ENCODE measurements at places on chromosomes 5 and 9.

- no peak for DNase-seq
These were observed 18.1 kb upstream of the ARRDC3 start for GRCh38 chr5:91401175-91401574.

GRCh38 chr5:82295144-82295543, 17.0 kb upstream of the RPS23 start:
- DNase-seq, result no peak

- no peak for DNase-seq
These were observed 32.7 kb downstream of the SUSD1 start for GRCh38 chr9:112142420-112142819.

DNA sequence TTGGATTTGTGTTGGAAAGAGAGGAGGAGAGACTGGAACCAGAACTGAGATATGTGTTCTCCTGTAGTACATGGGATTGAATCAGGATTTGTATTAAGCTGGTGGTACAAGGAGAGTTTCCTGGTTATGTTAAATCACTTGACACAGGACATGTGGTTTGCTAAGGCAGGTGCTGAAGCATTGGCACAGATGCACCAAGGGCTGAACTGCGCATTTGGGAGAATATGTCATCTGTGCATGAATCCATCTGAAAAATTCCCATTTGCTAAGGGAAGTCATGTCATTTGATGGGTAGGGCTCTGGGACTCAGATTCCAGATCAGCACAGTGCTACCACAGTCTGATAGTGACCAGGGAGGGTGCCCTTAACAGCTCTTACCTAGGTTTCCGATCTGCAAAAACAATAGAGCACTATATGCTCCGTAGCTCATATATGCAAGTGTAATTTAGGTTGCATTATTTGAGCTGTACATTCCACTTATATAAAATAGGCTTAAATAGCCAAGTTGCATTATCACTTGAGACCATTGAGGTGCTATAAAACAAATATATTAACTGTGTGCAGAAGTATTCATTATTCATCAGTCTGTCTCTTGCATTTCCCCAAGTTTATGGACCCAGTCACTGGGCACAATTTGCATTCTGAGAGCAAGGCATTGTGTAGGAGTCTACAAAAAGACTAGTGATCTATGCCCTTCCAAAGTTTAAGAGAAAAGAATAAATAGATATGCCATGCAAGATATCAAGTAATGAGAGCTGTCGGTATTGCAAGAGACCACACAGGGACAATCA, 55.2 kb downstream of the ADAMTS16 start:
- no peak for DNase-seq

DNA sequence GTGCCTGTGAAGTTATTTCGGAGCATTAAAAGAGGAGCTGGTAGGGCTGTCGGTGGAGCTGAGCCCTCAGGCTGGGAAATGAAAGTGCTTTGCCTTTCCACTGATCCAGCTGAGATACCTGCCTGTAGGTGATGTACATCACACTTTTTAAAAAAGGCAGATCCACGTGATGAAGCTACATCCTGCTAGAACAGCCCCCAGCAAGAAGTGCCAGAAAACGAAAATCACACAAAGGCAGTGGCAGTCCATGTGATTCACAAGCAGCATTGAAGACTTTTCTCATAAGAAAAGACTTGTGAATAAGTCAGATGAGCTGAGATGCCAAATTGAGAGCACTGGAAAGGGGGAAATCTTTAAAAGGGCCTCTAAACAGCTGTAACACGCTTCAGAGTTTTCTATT, 765.1 kb downstream of the PTPRD start:
- no peak for DNase-seq

- peak; percentile 65 for DNase-seq
These were observed 20.8 kb upstream of the KIF2A start for GRCh38 chr5:62284946-62285891.

GRCh38 chr9:71928806-71929205, 17.4 kb downstream of the C9orf85 start:
- no peak for DNase-seq

GRCh38 chr9:116516456-116516855, 170.6 kb upstream of the TRIM32 start:
- no peak for DNase-seq

GRCh38 chr9:35706951-35707350, 17.2 kb upstream of the TPM2 start:
- no peak for DNase-seq

DNA sequence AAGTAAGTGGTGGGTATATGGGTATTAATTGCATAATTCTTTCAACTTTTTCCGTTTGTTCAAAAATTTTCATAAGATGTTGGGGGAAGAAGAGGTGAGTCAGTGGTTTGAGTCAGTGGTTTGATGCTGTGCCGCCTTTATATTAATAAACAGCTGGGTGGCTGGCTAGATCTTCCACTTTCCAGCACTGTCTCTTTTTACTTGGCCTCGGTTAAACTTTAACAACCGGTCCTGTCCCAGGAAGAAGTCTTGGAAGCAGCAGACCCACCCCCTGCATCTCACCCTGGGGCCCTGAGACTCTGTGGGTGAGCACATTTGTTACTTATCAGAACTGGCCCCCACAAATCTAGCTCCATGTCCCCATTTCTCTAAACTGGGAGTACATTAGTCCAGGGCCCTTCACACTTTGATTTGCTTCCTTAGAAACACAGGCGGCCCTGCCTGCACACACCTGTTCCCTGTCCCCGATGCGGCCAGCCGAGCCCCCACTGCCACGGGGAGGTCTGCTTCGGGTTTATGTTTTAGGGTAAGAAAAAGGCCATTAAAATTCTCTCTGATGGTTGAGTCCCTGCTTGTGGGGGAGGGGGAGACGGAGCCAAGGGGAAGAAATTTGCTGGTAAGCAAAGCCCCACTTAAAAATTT, 90.7 kb downstream of the PTCH1 start:
- no peak for DNase-seq

DNA sequence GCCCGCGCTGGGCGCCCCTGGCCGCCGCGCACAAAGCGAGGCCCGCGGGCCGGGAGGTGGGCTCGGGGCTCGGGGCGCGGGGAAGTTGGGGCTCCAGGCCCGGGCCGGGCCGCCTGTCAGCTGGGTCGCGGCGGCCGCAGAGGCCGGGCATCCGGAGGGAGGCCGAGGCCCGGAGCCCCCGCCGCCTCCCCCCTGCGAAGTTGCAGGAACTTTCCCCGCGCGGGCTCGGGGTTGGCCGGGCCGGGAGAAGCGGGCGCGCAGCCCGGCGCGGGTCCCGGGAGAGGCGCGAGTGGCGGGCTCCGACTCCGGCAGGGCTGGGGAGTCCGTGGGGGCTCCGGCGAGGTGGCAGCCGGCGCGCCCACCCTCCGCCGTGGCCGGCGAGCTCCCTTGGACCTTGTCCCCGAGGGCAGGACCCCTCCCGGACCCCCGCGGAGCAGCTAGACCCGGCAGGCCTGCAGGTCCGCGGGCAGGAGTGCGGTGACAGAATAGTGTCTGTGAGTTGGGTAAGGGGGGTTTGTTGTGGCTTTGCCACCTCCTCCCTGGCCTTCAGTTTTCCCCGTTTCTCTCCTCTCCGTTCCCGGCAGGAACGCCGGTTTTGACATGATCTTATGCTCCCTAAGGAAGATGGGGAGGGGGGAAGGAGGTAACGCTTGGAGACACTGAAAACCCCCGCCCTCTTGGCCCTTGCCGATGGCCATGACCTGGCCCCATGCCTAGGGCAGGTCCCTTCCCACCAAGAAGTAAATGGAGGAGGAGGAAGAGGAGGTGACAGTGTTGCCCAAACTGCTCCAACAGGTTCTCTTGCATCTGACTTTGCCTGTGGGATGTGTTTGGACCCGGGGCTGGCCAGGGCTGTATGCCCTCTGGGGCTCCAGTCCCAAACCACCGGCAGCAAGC, 942 bp downstream of the PHF2 start:
- peak; percentile 43 for DNase-seq

DNA sequence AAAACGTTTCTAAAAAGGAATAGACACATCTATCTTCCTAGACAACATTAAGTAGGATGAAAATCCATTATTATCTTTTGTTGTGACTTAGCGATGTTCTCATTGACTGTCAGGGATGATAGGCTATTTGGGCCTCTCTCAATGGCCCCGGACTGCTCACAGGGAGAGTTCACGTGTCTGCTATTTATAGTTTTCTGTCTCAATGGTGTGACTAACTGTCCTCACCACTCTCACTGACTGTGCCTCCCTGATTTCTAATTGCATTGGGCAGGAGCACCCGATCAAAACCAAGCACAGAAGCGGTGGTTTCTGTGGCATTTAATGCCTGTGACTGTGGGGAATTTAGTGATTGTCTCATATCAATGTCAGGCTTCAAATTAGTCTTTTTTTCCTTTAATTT, 286.7 kb upstream of the KLF9 start:
- no peak for DNase-seq

GRCh38 chr5:39341896-39342295, 22.4 kb downstream of the C9 start:
- no peak for DNase-seq

GRCh38 chr5:54672871-54673270, 155.3 kb downstream of the SNX18 start:
- DNase-seq, result no peak

DNA sequence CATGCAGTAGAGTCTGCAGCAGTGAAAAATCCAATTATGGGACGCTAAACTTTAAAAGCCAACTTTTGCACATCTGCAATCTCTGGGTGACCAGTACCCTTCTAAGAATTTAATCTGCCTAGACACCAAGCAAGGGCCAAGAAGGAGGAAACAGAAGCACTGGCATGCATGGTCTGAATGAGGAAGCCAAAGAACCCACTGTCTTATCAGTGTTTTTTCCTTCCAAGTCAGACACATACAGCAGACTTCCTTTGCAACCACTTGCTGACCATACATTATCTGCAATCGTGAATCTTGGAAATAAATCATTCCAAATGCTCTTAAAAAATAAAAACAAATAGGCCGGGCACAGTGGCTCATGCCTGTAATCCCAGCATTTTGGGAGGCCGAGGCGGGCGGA, 65.9 kb downstream of the DEPDC1B start:
- DNase-seq, result peak; percentile 79

DNA sequence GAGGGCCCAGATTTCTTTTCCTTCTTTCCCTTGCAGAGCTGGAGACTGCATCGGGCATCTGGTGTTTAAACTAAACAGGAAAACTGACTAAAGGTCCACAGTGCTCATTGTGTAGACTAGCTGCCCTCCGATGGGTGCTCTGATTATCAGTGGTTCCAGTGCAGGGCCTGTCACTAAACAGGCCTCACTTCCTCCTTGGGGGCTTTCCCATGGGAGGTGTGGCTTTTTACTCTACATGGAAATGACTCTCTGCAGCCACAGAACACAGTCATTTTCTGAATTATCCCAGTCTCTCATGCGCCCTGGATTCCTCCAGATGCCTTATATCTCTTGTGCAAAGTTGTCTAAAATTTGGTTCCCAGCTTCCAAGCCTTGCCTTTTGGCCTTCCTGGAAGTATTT, 199.2 kb downstream of the TRIO start:
- DNase-seq, result no peak

GRCh38 chr9:134026581-134026980, 1.3 kb downstream of the BRD3OS start:
- DNase-seq, result no peak

DNA sequence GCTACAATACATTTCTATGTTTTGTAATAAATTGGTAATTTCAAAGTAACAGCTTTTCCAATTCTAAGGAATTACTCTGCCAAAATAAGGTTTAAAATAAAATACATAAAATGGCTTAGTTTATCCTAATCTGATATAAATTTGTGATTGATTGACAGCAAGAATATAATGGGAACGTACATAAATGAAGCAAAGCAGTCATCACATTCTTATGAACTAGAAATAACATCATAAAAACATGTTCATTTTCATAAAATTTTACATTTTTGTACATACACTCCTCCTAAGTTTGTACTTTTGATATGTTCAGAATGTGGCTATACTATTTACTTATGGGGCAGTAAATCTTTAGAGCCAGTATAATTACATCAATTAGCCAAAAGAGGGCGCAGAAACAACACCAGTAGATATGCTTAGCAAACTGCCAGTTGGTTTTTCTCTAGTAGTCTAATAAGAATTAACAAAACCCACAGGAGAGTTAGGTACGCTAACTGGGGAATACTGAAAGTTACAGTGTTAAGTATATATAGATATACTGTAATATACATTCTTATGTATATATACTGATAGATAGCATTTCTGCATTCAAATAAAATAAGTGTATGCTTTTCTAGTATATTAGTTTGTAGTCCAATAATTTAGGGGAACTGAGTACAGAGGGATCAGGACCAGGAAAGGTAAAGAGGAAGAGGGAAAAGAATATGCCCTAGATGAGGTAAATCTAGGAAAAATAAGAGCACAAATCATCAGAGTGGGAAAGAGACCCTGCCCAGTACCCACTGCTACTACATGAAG, 76.8 kb downstream of the ZDHHC21 start:
- DNase-seq, result peak; percentile 92

DNA sequence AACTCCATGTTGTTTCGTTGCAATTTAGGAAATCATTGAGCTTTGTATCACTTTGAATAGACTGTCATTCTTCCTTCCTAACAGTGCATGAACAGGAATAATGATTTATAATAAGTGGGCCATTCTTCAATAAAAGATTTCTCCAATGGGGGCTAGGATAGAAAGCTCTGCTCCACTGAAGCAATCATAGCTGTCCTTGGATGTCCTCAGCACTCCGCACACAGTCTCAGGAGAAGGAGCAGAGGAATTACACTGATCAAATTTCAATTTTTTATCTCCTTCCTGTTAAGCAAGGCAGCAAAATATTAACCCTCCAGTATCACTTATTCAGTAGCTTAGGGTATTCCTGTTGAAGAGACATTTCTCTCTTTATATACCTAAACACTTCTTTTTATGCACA, 532.7 kb upstream of the ST8SIA4 start:
- no peak for DNase-seq

- no peak for DNase-seq
These were observed 2271.0 kb upstream of the C9orf72 start for GRCh38 chr9:29844251-29844650.

GRCh38 chr9:134652291-134653225, 11.0 kb downstream of the COL5A1 start:
- DNase-seq, result no peak

DNA sequence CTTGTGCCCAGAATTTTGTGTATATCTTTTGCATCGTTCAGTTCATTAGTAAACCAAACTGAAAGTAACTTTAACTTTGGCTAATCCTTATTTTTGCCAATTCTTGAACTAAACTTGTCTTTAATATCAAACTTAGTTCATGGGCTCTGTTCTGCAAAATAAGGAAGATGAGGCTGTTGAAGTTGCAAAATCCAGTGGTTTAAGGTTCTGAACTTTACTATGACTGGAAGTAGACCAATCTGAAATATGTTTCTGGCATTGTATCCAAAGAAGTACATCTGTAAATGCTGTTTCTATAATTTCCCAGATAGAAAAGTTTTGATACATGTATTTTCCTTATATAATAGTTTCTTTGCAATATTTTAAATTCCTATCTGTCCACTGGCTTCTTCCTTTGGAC, 238.1 kb downstream of the CETN3 start:
- DNase-seq, result peak; percentile 5

GRCh38 chr9:84122572-84122971, 142.0 kb downstream of the RMI1 start:
- DNase-seq, result no peak

DNA sequence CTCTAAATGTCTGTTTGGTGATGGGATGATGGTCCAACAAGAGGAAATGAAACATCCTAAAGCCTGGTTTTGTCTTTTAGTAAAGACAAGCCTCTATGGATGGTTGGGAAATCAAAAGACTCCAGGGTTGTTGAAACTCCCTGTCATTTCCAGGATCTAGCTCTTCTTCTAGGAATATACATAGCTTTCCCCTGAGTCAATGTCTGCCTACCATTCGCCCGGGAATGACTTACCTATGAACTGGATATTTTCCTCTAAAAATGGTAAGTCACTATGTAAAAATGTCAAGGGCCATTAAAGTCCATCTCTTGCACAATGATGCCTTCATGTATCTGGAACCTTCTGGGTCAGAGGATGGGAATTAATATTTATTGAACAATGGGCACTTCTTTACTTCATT, 11.1 kb upstream of the KIF12 start:
- DNase-seq, result no peak

- DNase-seq, result no peak
These were observed 72.7 kb downstream of the SPATA31C2 start for GRCh38 chr9:88065619-88066018.
